ENCODE measurements at places on chromosomes 2 and 18. TPM values are rescaled to one million over a fixed set of nuclear protein-coding genes. Genes with fewer than 3 reads are reported as not detected.

The MC4R gene
- total RNA-seq, result not detected

The DCDC2C gene
- total RNA-seq, result not detected

The SGPP2 gene
- total RNA-seq, result 0.23 TPM

The LRRC30 gene
- total RNA-seq, result not detected

The CAVIN2 gene
- total RNA-seq, result 8.6 TPM

The IL1R2 gene
- total RNA-seq, result 12.0 TPM

The FAP gene
- total RNA-seq, result 0.58 TPM

The FASTKD1 gene
- 10.6 TPM for total RNA-seq

The ZNF514 gene
- 6.6 TPM for total RNA-seq

The WDSUB1 gene
- total RNA-seq, result 2.4 TPM

The CAPN14 gene
- total RNA-seq, result not detected

The CXCR4 gene
- total RNA-seq, result 2.0 TPM

The GMCL1 gene
- total RNA-seq, result 5.4 TPM

The CNGA3 gene
- total RNA-seq, result not detected

The ALPI gene
- not detected for total RNA-seq

The GCG gene
- not detected for total RNA-seq

The CRYGC gene
- not detected for total RNA-seq

The BCL2 gene
- 1.0 TPM for total RNA-seq

The TMEFF2 gene
- not detected for total RNA-seq

The TUBB8B gene
- not detected for total RNA-seq

The SERPINB4 gene
- not detected for total RNA-seq

The GPAT2 gene
- 1.3 TPM for total RNA-seq

The GRP gene
- not detected for total RNA-seq

The NMUR1 gene
- 0.30 TPM for total RNA-seq

The RUFY4 gene
- not detected for total RNA-seq

The TFPI gene
- 144 TPM for total RNA-seq

The TRIB2 gene
- 13.8 TPM for total RNA-seq

The SERPINB7 gene
- total RNA-seq, result not detected

The CRACDL gene
- total RNA-seq, result 0.30 TPM

The IL1B gene
- not detected for total RNA-seq

The SERPINB10 gene
- total RNA-seq, result not detected

The UNC80 gene
- not detected for total RNA-seq

The TAF4B gene
- 0.20 TPM for total RNA-seq

The BOLL gene
- total RNA-seq, result not detected

The SERPINB12 gene
- total RNA-seq, result not detected

The MALL gene
- total RNA-seq, result 1.6 TPM

The KIF5C gene
- total RNA-seq, result 0.33 TPM

The IL36B gene
- not detected for total RNA-seq

The KIAA2012 gene
- total RNA-seq, result 0.30 TPM

The CPO gene
- 0.38 TPM for total RNA-seq

The FOSL2 gene
- 9.3 TPM for total RNA-seq

The SYT4 gene
- total RNA-seq, result not detected

The ATOH8 gene
- 28.0 TPM for total RNA-seq

The PAX8 gene
- total RNA-seq, result 0.65 TPM

The SLC9A2 gene
- not detected for total RNA-seq

The HTR2B gene
- 0.35 TPM for total RNA-seq

The FRZB gene
- total RNA-seq, result 0.28 TPM

The PLA2R1 gene
- total RNA-seq, result 1.3 TPM

The IL36RN gene
- not detected for total RNA-seq

The TEKT4 gene
- total RNA-seq, result 0.28 TPM

The NTSR2 gene
- total RNA-seq, result not detected

All from left lobe of liver (tissue), 2 donors.